ENCODE measurements at places on chromosomes 5 and 9.

DNA sequence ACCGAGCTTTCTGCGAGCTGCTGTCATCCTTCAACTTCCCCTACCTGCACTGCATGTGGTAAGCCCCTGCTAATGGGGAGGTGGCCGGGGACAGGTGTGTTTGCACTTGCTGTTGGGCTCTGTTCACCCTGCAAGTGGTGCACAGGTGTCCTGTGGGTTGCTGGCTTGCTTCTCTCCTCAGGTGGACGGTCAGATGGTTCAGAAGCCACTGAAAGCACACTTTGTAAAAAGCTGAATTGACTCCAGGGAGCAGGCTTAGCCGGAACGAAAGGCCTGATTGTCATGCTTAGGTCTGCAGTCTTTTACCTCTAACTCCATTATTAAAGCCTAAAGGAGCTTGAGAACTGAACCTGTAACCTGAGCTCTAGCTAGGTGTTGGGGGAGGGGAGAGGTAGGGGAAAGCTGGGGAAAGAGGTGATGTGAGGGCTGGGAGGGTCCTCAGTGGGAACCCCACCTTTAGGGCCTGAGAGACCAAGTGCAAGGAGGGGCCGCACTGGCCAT, 37.6 kb downstream of the ACER2 start:
- DNase-seq = no peak

DNA sequence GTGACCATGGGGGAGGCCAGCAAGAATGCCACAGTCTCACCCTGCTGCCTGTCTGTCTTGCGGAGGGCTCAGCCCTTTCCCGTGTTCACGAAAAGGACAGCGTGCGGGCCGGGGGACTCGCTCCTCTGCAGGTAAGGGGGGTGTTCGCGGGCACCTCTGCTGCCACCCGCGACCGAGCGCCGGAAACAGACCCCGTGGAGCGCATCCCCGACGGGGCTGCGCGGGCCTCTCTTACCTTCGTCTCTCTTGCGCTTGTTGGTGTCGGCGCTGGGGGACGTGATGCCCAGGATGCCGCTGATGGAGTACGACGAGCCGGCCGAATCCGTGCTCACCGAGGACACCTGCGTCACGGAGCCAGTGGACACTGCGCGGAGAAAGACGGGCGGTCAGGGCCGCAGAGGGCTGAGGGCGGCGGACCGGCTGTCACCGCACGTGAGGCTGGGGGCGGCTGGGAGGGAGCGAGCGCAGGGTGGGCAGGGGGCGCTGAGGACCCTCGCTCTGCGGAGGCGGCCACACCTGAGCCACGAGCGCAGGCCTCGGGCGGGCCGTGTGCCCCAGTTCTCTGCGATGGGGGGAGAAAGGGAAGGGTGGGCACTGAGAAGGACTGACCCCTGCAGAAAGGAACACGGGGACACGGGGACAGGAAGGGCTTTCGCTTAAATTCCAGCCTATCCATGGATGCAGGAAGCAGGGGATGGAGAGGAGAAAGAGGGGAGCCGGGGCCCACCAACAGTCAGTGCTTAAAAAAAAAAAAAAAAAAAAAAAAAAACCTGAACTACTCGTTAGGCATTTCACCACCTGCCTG, 31.5 kb downstream of the PAX5 start:
- DNase-seq = no peak

DNA sequence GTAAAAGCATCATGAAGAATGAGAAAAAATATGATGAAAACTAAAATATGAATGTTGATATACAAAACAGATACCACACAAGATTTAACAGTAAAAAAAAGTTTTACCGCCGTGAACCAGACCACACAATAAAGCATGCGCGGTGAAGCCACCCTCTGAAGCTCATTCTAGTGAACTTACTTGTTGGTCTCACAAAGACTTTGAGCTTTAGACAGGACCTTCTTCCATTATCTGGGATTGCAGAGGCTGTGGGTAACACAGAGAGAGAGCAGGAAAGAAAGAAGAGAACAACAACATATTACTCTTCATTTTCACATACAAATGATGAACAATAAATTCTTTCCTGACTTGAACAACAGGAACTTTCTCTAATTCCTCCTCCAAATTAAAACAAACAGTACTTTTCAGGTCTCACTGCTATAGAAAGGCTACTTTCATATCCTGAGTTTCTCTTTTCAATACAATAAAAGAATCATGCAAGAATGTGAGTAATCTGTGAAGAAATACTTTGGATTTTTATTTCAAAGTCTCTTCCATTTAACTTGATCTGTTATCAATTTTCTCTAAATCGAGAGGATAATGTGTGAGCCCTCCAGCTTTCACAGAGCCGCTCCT, 283.1 kb downstream of the EFNA5 start:
- peak; percentile 6 for DNase-seq

GRCh38 chr5:179478624-179479023, 71.7 kb upstream of the RUFY1 start:
- DNase-seq = no peak

DNA sequence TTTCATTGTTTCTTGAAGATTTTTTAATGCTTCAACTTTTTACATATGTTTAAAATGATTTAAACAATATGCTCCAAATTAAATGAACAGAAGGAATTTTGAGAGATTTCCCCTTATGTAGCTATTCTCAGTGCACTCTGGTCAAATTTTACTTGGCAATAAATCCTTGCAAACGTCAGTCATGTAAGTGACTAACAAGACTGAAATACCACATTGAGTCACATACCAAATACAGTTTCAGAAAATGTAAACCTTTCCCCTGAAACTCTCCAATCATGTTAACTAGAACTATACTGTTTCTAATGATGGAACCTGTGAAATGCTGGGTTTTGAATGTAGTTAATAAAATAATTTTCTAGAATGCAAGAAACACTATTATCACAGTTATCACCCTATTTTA, 29.6 kb downstream of the SAR1B start:
- DNase-seq = no peak

- no peak for DNase-seq
These were observed at the start of gene MARCHF11 for GRCh38 chr5:16179511-16179935. Gene MARCHF11, minus strand, starts transcription at chr5:16179791. Its CDS starts 216 bp downstream, at chr5:16179575.

GRCh38 chr9:114429488-114429887, 41.7 kb upstream of the AKNA start:
- no peak for DNase-seq

- no peak for DNase-seq
These were observed 1277.7 kb upstream of the NUDT12 start for GRCh38 chr5:104840284-104840683.

DNA sequence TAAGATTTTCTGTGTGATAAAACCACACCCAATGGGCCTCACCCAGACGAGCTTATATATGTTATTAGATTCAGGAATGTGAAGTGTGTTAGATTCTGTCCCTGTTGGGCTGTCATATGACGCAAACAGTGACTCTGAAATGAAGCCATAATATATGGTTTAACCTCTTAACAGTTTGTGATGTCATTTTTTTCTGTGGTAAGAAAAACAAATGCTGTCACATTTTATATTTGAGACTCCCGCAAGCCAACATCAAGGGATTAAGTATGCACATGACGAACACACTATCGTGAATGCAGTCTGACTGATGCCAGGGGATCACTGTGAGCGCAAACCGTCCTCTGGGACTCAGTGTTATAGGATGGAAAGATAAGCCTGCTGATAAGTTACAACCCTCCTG, 321.7 kb downstream of the SH3GL2 start:
- no peak for DNase-seq

GRCh38 chr5:79829260-79829659, 139.6 kb downstream of the CMYA5 start:
- DNase-seq = no peak

DNA sequence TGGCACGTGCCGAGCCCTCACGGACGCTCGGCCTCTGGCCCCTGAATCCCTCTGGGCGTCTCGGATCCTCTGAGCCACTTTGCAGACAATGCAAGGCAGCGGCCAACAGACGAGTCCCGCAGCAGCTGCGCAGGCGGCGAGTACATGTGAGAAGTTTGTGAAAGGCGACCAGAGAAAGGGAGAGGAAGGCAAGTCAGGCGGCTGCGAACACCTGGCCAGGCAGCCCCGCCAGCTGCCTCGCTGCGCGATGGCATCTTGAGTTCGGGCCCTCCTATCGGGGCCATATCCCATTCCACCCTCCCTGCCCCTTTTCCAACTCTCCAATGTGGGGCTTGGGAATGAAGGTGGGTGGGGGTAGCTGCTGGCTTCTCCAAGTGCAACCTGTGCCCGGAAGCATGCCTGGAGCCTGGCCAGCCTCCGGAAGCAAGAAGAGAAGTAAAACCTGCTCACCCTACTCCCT, 4.5 kb upstream of the POU4F3 start:
- no peak for DNase-seq

- no peak for DNase-seq
These were observed 404.1 kb downstream of the DMRT2 start for GRCh38 chr9:1454211-1454610.

DNA sequence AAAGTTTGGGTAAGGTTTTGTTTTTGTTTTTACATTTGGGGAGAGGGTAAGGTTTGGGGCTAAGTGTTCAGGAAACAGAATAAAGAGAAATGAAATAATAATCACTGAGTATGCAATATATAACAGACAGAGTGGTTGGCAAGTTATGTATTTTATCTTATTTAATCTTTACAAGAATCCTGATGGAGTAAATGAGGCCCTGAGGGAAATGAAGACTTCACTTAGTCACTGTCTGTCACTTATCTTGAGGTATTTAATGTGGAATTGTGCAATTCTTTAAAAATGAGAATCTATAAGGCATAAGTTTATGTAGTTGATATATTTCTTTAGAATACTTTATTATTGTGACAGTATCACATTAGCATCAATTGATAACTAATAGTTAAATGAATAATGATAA, 48.1 kb downstream of the TEK start:
- DNase-seq = no peak

DNA sequence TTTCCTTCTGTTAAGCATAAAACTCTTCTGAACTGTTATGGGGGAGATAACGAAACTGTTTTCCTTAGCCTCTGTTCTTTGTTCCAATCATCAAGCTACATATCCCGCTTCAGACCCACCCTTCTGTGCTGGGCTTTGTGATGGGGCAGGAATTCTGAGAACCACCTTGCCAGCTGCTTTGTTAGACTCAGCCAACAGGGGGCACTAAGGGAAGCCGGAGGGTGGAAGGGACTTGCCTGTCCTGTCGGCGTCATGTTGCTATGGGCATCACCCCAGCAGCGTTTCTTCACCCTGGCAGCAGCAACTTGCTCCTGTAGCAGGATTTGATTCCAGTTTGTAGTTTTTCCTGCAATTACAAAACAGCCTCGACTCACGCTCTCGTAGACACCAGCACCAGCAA, 169.1 kb downstream of the CAAP1 start:
- DNase-seq = no peak

- no peak for DNase-seq
These were observed 1844.3 kb downstream of the MAT2B start for GRCh38 chr5:165349735-165350134.

- no peak for DNase-seq
These were observed 75.6 kb downstream of the USP20 start for GRCh38 chr9:129910628-129911567.

- no peak for DNase-seq
These were observed 14.4 kb upstream of the ZNF131 start for GRCh38 chr5:43106290-43106638.

Measured in CD4-positive, alpha-beta T cell treated with Interleukin-10 for 1 hour (primary cell).